ENCODE measurements at places on chromosomes 1 and 21.

GRCh38 chr1:91526496-91526895 is 25.8 kb downstream of the CDC7 start:
- H3K27me3 ChIP-seq: no peaks in the 10 kb centered on the region
- DNase-seq: no peak
- H3K36me3 ChIP-seq: peaks cover 32% of the 10 kb centered on the region
- H3K4me3 ChIP-seq: no peak overlapping the region

DNA sequence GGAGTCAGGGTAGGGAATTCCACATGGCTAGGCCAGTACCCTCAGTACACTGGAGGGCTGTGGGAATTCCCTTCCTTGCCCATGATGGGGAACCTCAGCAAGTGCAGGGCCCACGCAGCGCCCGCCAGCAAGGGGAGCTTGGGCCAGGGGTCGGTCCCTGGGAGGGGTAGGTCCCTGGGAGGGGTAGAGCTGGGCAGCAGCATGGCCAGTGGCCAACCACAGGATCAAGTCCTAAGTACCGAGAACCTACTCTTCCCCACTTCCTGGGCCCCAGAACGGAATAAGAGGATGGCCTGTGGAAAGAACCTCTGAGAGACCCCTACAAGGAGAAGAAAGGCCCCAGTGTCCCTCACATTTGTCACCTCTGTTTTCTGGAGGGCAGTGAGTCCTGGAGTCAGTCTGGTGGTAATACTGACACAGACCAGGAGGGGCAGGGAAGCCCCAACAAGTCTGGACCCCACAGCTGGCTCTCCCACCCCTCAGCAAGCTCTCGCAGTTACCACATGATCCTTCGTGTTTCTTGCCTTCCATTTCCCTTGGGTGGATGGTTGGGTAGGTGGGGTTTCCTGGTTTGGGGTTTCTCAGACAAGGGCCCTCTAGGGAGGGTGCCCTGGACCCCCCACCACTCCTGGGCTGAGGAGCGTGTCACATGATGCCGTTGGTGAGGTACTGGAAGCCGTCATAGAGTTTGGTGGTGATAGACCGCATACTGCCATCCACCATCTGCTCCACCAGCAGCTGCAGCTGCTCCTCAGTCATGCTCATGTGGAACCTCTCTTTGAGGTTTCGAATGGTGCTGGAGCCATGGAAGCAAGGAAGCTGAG is 10.3 kb downstream of the ZNF687 start:
- H3K27me3 ChIP-seq: no peaks in the 10 kb centered on the region
- H3K4me3 ChIP-seq: no peak overlapping the region
- peaks cover 91% of the 10 kb centered on the region for H3K36me3 ChIP-seq
- no peak overlapping the region for H3K27ac ChIP-seq
- peak; percentile 33 for DNase-seq
- no peaks in the 10 kb centered on the region for H3K4me1 ChIP-seq

DNA sequence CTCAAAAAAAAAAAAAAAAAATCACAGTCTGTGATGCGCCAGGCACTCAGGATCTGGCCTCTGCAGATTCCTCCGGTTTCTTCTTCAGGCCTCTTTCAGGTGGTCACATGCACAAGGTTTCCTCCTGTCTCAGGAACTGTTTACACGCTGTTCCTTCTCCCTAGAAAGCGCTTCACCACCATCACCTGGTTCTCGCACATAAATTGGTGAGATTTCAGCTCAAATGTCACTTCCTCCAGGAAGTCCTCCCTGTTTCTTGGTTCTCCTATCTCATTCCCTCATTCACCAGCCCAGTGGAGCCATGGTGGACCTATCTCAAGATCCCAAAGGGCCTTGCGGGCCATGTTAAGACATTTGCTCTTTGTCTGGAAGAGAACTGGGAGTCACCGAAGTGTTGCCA is 26.7 kb downstream of the HMGN2 start:
- H3K27ac ChIP-seq: no peak overlapping the region
- no peak overlapping the region for H3K4me3 ChIP-seq
- no peaks in the 10 kb centered on the region for H3K36me3 ChIP-seq
- peaks cover 27% of the 10 kb centered on the region for H3K4me1 ChIP-seq

GRCh38 chr21:33169359-33169758 is 60.4 kb upstream of the IFNAR2 start:
- H3K27me3 ChIP-seq: peaks cover 17% of the 10 kb centered on the region
- H3K4me3 ChIP-seq: no peak overlapping the region
- H3K36me3 ChIP-seq: no peaks in the 10 kb centered on the region
- H3K27ac ChIP-seq: no peak overlapping the region

GRCh38 chr1:154895798-154896197 is 25.7 kb upstream of the KCNN3 start:
- H3K27me3 ChIP-seq: peaks cover 9% of the 10 kb centered on the region
- DNase-seq: no peak
- no peak overlapping the region for H3K27ac ChIP-seq
- H3K4me3 ChIP-seq: no peak overlapping the region
- no peaks in the 10 kb centered on the region for H3K4me1 ChIP-seq

DNA sequence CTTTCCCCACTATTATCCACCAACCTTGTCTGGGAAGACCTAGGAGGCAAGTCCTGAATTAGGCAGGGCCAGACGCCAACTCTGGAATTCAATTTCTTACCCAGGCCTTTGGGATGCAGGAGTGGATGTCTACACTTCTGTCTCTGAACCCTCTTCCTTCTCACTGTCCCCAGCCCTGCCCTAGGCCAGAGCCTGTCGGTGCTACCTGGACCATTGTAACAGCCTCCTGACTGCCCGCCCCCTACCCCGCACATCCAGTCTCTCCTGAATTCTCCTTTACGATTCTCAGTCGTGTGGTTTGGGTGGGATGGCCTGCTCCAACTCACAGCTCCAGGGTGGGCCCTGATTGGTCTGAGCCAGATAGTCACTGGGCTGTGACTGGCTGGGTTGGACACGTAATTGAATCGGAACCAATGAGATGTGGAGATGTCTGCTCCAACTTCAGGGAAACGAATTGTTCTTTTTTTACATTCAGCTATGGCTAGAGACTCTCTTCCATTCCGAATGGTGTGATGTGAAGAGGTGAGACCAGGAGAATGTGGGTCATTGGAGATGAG is 304.6 kb downstream of the PTPRU start:
- H3K4me3 ChIP-seq: no peak overlapping the region
- no peaks in the 10 kb centered on the region for H3K27me3 ChIP-seq
- H3K36me3 ChIP-seq: no peaks in the 10 kb centered on the region
- DNase-seq: no peak

- H3K4me1 ChIP-seq: peaks cover 4% of the 10 kb centered on the region
- H3K27ac ChIP-seq: no peak overlapping the region
- H3K36me3 ChIP-seq: peaks cover 97% of the 10 kb centered on the region
- no peaks in the 10 kb centered on the region for H3K27me3 ChIP-seq
- H3K4me3 ChIP-seq: no peak overlapping the region
Observed at GRCh38 chr1:40762144-40762923, 21.3 kb upstream of the KCNQ4 start.

DNA sequence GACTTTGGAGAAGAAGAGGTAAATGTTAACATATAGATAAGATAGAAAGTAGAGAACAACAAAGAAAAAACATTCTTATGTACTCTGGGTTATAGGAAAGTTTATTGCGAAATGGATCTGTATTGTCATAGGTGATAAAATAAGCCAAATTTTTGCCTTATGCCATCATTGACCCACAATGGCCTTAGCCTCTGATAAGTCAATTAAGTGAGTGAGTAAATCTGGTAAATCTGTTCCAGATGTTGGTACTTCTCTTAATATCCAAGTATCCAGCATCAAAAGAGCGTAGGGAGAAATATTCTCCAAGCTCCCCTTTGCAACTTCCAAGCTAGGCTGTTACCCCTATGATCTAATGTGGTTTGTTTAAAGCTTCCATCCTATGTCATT is 38.3 kb upstream of the CLCA4 start:
- DNase-seq: no peak
- no peaks in the 10 kb centered on the region for H3K36me3 ChIP-seq
- no peak overlapping the region for H3K4me3 ChIP-seq
- no peak overlapping the region for H3K27ac ChIP-seq
- H3K27me3 ChIP-seq: peaks cover 3% of the 10 kb centered on the region

DNA sequence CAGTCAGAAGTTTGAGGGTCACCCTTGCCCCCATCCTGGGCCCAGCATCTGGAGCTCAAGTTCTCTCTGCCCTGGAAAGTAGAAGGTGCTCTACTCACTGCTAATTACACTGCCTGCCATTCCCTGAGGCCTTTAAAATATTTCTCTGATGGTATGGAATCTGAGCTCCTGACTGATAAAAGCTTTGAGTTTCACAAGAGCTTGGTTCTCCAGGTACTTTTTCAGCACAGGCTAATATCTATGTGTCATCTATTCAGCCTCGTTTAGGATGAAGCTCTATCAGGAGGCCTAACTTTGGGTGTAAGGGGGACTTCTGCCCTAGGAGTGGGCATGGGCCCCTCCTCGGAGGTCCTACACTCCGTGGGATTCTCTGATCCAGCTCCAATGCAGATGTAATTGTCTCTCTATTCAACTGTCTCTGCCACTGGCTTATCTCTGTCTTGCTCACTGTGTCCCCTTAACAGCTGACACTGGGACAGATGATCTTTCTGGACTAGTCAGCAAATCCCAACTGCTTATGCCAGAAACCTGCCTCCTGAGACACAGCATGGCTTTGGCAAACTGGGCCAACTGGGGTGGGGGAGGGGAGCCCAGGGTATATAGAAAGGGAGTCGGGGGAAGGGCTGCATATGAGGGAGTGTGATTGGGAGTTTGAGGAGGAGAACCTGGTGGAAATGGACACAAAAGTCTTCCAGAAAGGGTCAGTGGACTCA is 104.2 kb upstream of the GADD45A start:
- no peaks in the 10 kb centered on the region for H3K27me3 ChIP-seq
- no peaks in the 10 kb centered on the region for H3K4me1 ChIP-seq
- no peak overlapping the region for H3K4me3 ChIP-seq
- no peaks in the 10 kb centered on the region for H3K36me3 ChIP-seq
- no peak for DNase-seq
- no peak overlapping the region for H3K27ac ChIP-seq

GRCh38 chr1:153210206-153210605 is 7.0 kb downstream of the LELP1 start:
- H3K4me1 ChIP-seq: no peaks in the 10 kb centered on the region
- DNase-seq: no peak
- peaks cover 5% of the 10 kb centered on the region for H3K27me3 ChIP-seq

GRCh38 chr1:55839221-55839620 is 624.1 kb upstream of the USP24 start:
- DNase-seq: no peak
- no peaks in the 10 kb centered on the region for H3K36me3 ChIP-seq
- no peaks in the 10 kb centered on the region for H3K4me1 ChIP-seq
- no peaks in the 10 kb centered on the region for H3K27me3 ChIP-seq

- peaks cover 21% of the 10 kb centered on the region for H3K27me3 ChIP-seq
- H3K4me1 ChIP-seq: peaks cover 3% of the 10 kb centered on the region
- no peak overlapping the region for H3K27ac ChIP-seq
- no peak overlapping the region for H3K4me3 ChIP-seq
Observed at GRCh38 chr1:156905651-156906050, 12.1 kb downstream of the PEAR1 start.

GRCh38 chr1:84298684-84299535 is 2.6 kb upstream of the SAMD13 start:
- H3K4me1 ChIP-seq: peaks cover 68% of the 10 kb centered on the region
- H3K27me3 ChIP-seq: no peaks in the 10 kb centered on the region
- H3K4me3 ChIP-seq: peak overlapping the region; percentile 74
- peak overlapping the region; percentile 90 for H3K27ac ChIP-seq

- peaks cover 10% of the 10 kb centered on the region for H3K36me3 ChIP-seq
- H3K4me1 ChIP-seq: no peaks in the 10 kb centered on the region
- H3K27ac ChIP-seq: no peak overlapping the region
- H3K4me3 ChIP-seq: no peak overlapping the region
Observed at GRCh38 chr1:233237647-233238046, 57.9 kb downstream of the PCNX2 start.

DNA sequence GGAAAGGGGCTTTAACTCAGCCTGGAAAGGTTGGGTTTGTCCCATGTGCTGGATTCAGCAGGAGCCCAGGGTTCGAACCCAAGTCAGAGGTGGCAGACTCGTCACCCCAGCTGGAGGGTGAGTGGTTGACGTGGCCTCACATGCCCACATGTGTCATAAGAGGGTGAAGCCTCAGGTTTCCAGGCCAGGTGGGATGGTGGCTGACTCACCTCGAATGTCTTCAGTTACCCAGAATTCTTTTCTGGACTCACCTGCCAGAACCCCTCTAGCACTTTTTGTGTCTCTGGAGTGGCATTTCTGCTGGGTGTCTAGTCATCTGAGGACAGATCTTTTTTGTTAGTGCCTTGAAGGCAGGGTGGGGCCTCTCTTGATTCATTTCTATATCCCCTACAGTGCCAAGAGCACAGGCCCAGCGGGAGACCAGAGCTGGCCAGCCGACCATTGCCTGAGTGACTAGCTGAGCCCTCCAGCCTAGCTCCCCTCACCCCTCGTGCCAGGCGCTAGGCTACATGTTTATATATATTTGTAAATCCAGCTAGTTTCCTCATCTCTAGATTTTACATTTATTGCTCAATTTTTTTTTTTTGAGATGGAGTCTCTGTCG is 28.1 kb downstream of the IL6R start:
- no peaks in the 10 kb centered on the region for H3K4me1 ChIP-seq
- DNase-seq: no peak
- no peak overlapping the region for H3K27ac ChIP-seq
- H3K27me3 ChIP-seq: no peaks in the 10 kb centered on the region

- no peak overlapping the region for H3K27ac ChIP-seq
- H3K36me3 ChIP-seq: no peaks in the 10 kb centered on the region
- H3K4me1 ChIP-seq: peaks cover 2% of the 10 kb centered on the region
- H3K4me3 ChIP-seq: no peak overlapping the region
- H3K27me3 ChIP-seq: no peaks in the 10 kb centered on the region
Observed at GRCh38 chr1:178548108-178548507, 35.2 kb downstream of the TEX35 start.

- DNase-seq: no peak
- H3K36me3 ChIP-seq: no peaks in the 10 kb centered on the region
- no peak overlapping the region for H3K27ac ChIP-seq
- H3K4me3 ChIP-seq: no peak overlapping the region
- no peaks in the 10 kb centered on the region for H3K4me1 ChIP-seq
- peaks cover 11% of the 10 kb centered on the region for H3K27me3 ChIP-seq
Observed at GRCh38 chr1:233367057-233367803, 39.7 kb downstream of the MAP3K21 start.

DNA sequence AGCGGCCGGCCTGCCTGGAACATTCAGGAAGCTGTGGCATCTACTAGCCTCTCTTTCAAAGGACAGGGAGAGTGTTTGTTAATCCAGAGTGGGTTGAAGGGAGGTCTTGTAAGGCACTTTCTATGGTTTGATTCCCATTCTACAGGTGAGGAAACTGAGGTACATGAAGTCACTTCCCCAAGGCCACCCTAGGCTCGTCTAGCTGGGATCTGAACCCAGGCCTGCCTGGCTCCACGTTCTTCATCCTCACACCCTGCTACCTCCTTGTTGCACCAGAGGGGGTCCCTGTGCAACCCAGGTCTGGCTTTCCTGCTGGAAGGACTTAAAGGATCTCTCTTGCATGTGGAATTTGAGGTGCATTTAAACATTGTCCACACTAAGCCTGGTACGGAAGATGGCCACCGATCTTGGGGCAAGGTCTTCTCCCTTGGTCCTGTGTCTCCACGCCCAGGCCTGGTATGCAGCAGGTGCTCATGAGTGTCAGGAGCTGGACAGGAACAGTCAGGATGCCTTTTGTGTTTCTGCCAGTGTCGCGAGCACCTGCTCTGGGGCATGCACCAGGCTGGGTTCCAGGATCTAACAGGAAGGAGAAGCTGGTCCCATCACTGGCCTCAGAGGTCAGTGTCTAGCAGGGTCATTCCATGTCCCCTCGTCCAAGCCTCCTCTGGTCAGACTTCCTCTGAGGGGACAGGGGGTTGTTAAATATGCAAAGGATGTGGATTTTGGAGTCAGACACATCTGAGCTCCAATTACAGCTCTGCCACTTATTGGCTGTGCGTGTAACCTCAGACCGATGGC is 103.2 kb upstream of the RUNX3 start:
- H3K4me1 ChIP-seq: no peaks in the 10 kb centered on the region
- no peaks in the 10 kb centered on the region for H3K36me3 ChIP-seq
- no peaks in the 10 kb centered on the region for H3K27me3 ChIP-seq
- no peak overlapping the region for H3K27ac ChIP-seq
- no peak for DNase-seq
